ENCODE measurements at places on chromosomes 7 and 10. TPM values are rescaled to one million over a fixed set of nuclear protein-coding genes. Genes with fewer than 3 reads are reported as not detected.

DNA sequence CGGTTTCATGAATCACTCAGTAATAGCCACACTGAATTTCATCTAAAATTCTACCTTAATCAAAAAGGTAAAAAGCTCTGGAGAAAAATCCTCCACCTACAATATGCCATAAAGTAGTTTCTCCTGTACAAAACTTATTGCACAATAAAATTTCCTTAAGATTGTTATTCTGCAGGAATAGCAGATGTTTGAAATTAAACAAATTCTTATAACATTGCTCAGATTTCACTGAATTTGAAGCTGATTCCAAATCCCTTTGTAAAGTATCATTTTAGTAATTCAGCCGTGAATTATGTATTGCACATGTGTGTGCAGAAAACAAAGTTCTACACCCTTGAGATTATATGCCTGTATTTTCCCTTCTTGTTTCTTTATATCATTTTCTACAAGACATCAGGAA, 123.8 kb downstream of the AMPH start:
- H3K4me3 ChIP-seq = no peak overlapping the region
- no peaks in the 10 kb centered on the region for H3K4me1 ChIP-seq
- H3K27me3 ChIP-seq = no peaks in the 10 kb centered on the region

The KIF20B gene
- total RNA-seq = 12.9 TPM

GRCh38 chr10:19098803-19099202, 50.2 kb downstream of the MALRD1 start:
- H3K4me3 ChIP-seq = no peak overlapping the region
- H3K36me3 ChIP-seq = no peaks in the 10 kb centered on the region
- no peak overlapping the region for H3K27ac ChIP-seq
- H3K27me3 ChIP-seq = no peaks in the 10 kb centered on the region

- H3K27ac ChIP-seq = no peak overlapping the region
- H3K4me3 ChIP-seq = no peak overlapping the region
- no peak for DNase-seq
- no peaks in the 10 kb centered on the region for H3K4me1 ChIP-seq
- H3K27me3 ChIP-seq = no peaks in the 10 kb centered on the region
Observed at GRCh38 chr7:3138997-3139396, 95.3 kb upstream of the CARD11 start.

DNA sequence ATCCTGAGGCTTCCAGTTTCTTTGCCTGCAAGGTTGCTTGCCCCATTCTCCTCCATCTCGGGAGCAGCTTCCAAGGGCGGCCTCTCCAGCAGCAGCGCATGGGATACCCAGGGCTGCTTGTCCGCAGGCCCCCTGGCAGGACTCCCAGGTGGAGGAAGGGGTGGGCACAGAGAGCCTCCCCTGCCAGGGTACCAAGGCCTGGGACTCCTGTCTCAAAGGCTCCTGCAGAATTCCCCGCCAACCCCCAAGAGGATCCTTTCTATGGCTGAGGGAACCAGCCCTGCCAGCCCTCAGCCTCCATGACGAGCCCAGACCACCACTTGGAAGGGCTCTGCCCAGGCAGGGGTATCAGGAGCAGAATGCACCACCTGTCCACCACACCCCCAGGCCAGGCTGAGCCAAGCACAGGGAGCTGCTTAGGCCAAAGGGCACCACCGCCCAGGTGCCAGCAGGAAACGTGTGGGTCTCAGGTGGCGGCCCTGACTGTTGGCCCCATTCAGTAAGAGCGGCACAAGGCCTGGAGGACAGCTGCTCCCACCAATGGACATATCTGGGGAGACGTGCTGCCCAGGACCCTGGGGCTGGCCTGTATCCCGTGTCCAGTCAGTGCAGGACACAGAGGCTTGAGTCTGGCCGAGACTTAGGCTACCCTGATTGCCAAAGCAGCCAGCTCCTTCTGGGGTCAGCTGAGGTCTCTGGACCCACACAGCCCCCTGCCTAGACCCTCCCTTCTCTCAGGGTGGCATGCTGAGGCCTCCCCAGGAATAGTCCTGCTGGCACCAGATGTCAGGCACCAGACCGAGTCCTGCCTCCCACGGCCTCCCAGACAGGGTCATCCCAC, 33.8 kb upstream of the INPP5A start:
- no peak for DNase-seq
- H3K27ac ChIP-seq = no peak overlapping the region
- H3K27me3 ChIP-seq = no peaks in the 10 kb centered on the region
- H3K36me3 ChIP-seq = no peaks in the 10 kb centered on the region
- H3K4me3 ChIP-seq = no peak overlapping the region
- no peaks in the 10 kb centered on the region for H3K4me1 ChIP-seq

DNA sequence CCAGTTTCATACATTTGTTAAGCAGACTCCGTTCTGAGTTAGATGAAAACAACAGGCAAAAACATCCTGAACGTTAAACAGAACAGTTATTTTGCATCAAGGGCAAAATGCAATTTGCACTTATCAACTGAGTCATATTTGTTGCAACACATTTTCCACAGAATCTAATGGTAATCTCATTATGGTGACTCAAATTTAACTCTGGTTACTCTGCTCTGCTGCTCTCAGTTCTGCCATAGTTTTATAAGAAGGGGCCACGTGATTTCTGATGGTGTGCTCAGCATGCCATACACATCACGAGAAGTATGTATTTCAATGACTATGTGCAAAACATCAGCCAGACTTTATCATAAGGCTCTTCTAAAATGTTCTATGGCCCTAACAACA, 148.8 kb downstream of the CHCHD3 start:
- DNase-seq = no peak
- peaks cover 5% of the 10 kb centered on the region for H3K4me1 ChIP-seq
- H3K27me3 ChIP-seq = peaks cover 6% of the 10 kb centered on the region
- H3K36me3 ChIP-seq = peaks cover 5% of the 10 kb centered on the region

DNA sequence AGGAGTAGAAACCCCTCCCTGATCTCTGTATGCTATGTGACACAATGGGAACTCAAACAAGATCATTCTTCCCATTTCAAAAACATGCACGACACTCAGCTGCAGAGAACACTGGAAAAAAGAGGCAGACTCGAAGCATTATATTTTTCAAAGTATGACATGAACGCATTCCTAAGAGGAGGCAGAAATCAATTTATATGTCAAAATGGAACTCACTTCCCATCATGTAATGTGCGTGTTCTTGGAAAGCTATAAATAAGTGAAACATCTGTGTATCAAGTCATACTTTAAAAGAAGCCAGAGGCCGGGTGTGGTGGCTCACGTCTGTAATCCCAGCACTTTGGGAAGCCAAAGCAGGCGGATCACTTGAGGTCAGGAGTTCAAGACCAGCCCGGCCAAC, 142.7 kb downstream of the ICA1 start:
- peaks cover 5% of the 10 kb centered on the region for H3K4me1 ChIP-seq
- peaks cover 4% of the 10 kb centered on the region for H3K27me3 ChIP-seq
- DNase-seq = no peak

- DNase-seq = no peak
- peaks cover 8% of the 10 kb centered on the region for H3K4me1 ChIP-seq
- H3K27me3 ChIP-seq = peaks cover 1% of the 10 kb centered on the region
- no peak overlapping the region for H3K4me3 ChIP-seq
- no peak overlapping the region for H3K27ac ChIP-seq
Observed at GRCh38 chr10:100890673-100891317, 22.0 kb upstream of the SLF2 start.

The TUBAL3 gene
- total RNA-seq = not detected

- peaks cover 2% of the 10 kb centered on the region for H3K27me3 ChIP-seq
- H3K27ac ChIP-seq = no peak overlapping the region
- DNase-seq = no peak
Observed at GRCh38 chr10:62072901-62073300, 171.4 kb downstream of the ARID5B start.

The SHH gene
- 0.26 TPM for total RNA-seq

DNA sequence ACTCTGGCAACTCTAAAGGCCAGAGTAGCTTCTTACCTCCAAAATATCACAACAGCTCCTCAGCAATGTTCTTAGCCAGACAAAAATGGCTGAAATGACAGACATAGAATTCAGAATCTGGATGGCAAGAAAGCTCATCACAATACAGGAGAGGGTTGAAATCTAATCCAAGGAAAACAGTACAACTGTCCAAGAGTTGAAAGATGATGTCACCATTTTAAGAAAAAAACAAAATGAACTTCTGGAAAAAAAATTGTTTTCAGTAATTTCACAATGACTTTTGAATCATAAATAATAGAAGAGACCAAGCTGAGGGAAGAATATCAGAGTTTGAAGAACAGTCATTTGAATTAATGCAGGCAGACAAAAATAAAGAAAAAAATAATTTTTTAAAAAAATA, 479.5 kb downstream of the ZWINT start:
- no peaks in the 10 kb centered on the region for H3K36me3 ChIP-seq
- H3K27ac ChIP-seq = no peak overlapping the region
- no peaks in the 10 kb centered on the region for H3K27me3 ChIP-seq
- no peak overlapping the region for H3K4me3 ChIP-seq

GRCh38 chr10:681670-682318, 7.7 kb downstream of the DIP2C start:
- DNase-seq = no peak
- H3K4me3 ChIP-seq = no peak overlapping the region
- H3K36me3 ChIP-seq = no peaks in the 10 kb centered on the region
- no peaks in the 10 kb centered on the region for H3K27me3 ChIP-seq
- H3K27ac ChIP-seq = no peak overlapping the region
- H3K4me1 ChIP-seq = peaks cover 5% of the 10 kb centered on the region

All from endothelial cell (in vitro differentiated cells).